ENCODE measurements at places on chromosomes 11 and 22.

GRCh38 chr11:8796941-8797340 is 114.0 kb upstream of the AKIP1 start:
- no peak for DNase-seq

DNA sequence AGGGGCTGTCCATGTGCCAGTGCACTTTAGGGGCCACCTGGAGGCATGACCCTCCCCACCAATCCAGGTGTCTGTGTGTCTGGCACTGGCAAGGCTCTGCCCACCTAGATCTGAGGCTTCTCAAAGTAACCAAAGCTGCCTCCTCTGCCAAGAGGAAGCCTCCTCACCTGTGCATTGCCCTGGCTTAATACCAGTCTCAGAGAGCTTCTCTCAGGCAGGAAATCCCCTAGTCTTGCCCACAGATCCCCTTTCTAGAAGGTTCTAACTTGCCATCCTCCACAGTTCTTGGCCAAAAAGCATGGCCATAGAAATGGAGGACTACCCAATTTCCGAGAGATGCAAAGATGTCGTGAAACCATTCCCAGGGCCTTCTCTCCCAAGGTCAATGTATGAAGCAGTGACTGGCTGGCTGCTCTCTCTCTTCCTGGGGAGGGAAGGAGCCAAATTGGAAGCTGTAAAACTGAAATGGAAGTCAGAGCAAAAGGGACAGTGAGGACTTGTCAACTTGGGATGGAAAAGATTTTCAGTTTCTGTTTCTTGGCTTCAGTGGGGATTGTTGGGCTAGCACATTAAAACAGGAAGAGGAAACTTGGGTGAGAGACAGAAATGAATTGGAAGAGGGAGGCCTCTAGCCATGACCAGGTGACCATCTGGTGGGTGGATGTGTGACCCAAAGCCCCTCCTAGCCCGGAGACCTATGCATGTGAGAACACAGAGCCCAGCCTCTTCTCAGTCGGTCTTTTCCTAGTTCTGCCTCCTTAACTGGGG is 68.8 kb downstream of the PRDM11 start:
- DNase-seq, result no peak

- no peak for DNase-seq
These were observed 7.3 kb downstream of the CDC42EP2 start for GRCh38 chr11:65321828-65322485.

DNA sequence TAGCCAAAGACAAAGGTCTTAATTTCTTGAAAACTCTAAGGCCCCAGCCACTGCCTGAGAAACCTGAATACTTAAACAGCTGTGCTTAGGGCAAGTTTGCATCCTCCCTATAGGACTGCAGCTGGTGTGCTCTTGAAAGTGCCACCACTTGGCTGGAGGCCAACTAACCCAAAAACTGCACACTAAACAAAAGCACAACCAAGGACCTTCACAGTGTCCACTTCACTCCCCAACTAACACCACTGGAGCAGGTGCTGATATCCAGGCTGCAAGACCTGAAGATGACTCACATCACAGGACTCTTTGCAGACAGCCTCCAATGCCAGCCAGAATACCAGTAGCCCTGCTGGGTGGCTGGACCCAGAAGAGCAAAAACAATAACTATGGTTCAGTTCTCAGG is 357.7 kb upstream of the ARHGAP42 start:
- DNase-seq, result no peak

DNA sequence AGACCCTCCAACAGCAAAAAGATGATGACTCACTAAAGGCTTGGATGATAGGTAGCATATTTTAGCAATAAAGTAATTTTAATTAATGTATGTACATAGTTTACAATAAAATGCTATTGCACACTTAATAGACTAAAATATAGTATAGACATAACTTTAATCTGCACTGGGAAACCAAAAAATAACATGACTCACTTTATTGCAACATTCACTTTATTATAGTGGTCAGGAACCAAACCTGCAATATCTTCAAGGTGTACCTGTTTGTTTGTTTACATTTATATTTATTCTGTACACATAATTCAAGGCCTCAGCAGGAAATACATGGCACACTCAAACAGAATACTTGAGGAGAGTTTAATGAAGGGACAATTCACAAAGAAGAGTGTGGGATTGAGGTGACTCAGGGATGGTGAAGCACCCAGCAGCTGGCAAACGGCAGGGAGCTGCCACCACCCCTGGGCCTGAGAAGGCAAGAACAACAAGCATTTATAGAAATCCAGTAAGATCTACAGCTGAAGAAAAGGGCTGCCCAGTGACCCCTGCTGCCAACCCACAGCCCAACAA is 51.5 kb upstream of the POU2AF2 start:
- DNase-seq, result no peak

DNA sequence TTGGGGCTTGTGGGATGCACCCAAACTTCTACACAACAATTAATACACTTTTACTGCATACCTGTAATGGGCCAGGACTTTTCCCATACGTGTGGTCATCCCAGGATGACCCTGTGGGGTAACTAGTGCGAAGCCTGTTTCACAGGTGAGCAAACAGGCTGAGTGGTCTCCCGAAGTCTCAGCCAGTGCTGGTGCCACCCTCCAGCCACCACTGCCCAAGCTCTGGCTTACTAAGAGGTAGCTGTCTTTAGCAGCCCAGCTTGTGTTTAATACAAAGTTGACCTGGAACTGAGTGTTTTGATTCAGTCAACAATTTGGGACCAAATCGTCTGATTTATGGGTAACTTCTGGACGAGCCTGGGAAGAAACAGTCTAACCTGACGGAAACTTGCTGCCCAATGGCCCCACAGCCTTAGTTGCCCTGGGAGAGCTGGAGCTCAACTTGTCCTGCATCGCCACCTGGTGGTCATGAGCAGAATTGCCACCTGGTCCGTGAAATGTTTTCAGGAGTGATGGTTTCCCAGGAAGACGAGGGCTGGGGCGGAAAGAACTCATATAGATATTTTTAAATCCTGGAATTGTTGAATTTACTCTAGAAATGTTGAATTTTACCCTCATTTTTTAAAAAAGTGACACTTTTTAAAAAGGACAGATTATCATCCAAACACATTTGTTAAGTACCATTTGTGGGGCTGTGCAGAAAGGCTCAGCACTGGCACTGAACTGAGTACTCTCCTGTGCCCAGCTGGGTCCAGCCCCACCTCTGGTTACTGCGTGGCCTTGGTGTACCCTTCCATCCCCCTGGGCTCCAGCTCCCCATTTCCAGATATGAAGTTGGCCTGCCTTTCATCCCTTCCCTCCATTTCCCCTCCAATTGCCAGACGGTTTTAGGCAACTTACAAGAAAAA is 95.5 kb upstream of the PARVA start:
- peak; percentile 62 for DNase-seq

DNA sequence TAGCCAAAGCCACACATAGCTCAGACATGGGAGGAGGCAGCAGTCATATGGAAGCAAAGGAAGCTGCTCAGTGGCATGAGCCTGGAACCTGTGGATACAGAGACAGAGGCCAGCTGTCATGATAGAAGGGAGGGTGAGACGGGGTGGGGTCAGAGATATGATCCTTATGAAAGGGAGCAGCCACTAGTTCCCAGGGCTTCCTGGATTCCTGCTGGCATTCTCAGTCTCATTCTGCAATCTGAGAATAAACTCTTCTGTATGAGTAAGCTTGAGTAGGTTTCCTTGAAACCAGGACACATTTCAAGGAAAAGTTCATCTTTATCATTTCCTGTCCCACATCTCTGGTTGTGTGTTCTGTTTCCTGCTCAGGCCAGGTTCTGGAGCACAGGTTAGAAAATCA is 220.2 kb upstream of the SNX19 start:
- DNase-seq, result no peak

DNA sequence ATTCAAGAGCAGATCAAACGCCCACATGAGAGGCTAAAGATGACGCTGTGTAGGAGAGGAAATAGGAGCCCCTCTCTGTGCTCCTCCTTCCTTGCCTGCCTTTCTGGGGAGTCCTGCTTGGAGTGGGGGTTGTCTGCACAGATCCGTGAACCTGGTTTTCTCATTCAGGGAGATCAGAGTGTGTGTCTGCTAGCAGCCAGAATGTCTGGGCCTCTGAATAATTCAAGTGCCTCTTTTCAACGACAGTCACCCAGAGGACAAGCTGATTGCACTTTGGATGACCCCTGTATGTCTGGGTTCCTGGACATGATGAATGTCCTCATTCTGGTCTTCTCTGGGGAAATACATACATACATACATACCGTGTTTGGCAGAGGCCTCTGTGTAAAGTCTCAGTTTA is 592.5 kb upstream of the B3GAT1 start:
- no peak for DNase-seq

DNA sequence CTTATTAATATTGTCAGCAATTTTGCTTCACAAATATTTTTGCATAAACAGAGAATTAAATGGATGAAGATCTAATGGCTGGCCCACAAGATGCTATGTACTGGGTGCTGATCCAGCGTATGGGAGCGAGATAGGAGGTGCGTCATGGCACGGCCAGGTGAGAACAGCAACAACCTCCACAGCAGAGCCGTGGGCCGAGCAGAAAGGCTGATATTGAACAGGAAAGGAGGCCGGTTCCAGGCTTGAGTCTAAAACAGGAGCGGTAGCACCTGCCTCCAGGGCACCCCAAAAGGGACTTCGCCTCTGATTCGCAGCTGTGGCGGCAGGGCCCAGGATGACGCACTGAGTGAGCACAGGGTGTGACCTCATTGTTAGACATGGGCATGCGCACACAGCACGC is 1502.1 kb downstream of the TBC1D22A start:
- no peak for DNase-seq

- DNase-seq, result no peak
These were observed 42.0 kb downstream of the SERPINH1 start for GRCh38 chr11:75603791-75604736.

- no peak for DNase-seq
These were observed 16.6 kb downstream of the SAA1 start for GRCh38 chr11:18282626-18283025.

- DNase-seq, result no peak
These were observed 166.6 kb downstream of the BRD1 start for GRCh38 chr22:49660794-49661781.

- DNase-seq, result no peak
These were observed 564.5 kb downstream of the DLG2 start for GRCh38 chr11:85062659-85063058.

GRCh38 chr11:18794956-18795355 is 3.4 kb upstream of the PTPN5 start:
- DNase-seq, result no peak

- no peak for DNase-seq
These were observed 31.3 kb upstream of the RRM1 start for GRCh38 chr11:4063348-4063747.

- no peak for DNase-seq
These were observed 20.3 kb downstream of the DKK3 start for GRCh38 chr11:11988099-11988651.

- no peak for DNase-seq
These were observed 12.4 kb upstream of the ETS1 start for GRCh38 chr11:128599729-128600128.

- DNase-seq, result no peak
These were observed 30.1 kb downstream of the ATG16L2 start for GRCh38 chr11:72844356-72844755.

- DNase-seq, result no peak
These were observed 59.3 kb upstream of the EIF3D start for GRCh38 chr22:36588285-36588684.

DNA sequence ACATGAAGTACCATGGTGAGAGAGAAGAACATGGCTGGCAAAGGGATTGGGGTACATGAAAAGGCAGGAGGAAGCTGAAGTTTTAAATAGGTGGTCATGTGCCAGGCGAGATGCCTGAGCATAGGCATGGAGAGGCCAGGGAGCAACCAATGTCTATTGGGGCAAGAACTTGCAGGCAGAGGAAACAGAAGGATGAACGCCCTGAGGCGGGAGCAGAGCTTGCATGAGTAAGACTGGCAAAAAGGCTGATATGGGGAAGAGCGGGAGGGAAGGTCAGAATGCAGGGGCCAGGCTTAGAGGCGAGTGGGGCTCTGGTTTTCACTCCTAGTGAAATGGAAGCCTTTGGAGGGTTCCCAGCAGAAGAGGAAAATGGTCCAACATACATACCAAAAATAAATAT is 52.5 kb upstream of the VSTM5 start:
- DNase-seq, result no peak

- DNase-seq, result no peak
These were observed 68.0 kb downstream of the ETS1 start for GRCh38 chr11:128519338-128519737.

All from urinary bladder (tissue), 4 donors.